ENCODE measurements at places on chromosomes 11 and 22.

DNA sequence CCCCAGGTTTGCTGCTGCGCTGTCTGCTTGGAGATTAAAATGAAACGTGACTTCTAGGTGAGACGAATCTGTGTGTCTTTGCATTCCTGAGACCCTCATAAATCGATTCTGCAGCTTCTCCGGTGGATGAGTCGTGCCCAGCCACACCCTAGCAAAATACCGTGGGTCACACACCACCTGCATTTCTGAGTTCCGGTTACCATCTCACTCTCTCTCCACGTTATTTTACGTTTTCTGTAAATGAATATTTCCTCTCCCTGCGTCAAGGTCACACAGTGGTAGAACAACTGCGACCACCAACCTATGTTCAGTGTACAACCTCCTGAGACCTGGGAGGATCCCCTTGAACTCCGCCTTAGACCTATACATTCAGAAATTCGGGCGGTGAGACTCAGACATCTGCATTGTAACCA lies 1.1 kb downstream of the YWHAH start:
- DNase-seq, result no peak

DNA sequence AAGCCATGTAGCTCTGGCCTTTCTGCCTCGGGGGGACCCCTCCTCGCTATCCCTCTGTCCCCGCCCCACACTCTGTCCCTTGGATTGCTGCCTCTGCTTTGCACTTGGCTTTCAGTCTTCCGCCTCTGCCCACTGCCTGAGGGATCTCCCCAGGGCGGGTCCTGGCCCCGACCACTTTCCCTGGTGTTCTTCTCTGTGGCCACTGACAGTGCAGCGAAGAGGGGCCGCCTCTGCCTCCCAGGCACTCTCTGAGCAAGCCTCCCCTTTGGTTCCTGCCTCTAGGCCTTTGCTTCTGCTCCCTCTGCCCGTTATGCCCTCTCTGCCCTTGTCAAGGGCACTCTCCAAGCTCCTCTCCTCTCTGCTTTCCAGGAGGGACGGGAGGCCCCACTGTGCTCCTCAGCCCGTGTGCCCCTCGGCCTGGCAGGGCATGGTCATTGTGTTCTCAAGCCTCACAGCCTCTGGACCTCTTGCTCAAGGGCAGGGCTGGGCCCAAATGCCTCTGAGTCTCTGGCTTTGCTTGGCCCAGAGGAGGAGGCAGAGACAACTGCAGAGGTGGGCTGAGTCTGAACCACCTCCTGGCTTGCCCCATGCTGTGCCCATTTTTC lies 5.5 kb upstream of the MPPED1 start:
- no peak for DNase-seq

- DNase-seq, result no peak
Observed at GRCh38 chr11:86418917-86419316, 44.2 kb downstream of the CCDC81 start.

- DNase-seq, result no peak
Observed at GRCh38 chr11:10599388-10600175, 31.1 kb upstream of the LYVE1 start.

- peak; percentile 55 for DNase-seq
Observed at GRCh38 chr11:4071914-4072313, 22.7 kb upstream of the RRM1 start.

DNA sequence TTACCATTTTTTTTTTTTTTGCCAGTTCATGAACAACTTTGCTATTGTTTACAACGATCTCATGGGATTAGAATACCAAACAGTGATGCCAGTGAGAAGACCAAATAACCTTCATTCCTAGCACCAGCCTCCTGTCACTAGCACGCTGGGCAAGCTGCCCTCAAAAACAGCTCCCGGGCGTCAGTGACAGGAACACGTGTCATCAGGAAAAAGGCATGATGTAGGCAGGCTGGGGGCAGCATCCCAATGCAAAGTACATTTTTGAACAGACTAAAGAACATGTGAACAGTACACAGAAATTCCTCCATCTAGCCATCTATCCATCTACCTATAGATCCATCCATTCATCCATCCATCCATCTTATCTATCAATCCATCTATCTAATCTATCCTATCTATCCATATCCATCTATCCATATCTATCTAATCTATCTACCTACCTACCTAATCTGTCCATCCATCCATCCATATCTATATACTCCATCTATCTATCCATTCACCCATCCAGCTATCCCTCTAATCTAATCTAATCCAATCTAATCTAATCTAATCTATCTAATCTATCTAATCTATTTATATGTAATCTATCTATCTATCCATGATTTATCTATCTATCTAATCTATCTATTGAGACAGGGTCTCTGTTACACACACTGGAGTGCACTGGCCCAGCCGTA lies 378.5 kb downstream of the SHANK2 start:
- no peak for DNase-seq

DNA sequence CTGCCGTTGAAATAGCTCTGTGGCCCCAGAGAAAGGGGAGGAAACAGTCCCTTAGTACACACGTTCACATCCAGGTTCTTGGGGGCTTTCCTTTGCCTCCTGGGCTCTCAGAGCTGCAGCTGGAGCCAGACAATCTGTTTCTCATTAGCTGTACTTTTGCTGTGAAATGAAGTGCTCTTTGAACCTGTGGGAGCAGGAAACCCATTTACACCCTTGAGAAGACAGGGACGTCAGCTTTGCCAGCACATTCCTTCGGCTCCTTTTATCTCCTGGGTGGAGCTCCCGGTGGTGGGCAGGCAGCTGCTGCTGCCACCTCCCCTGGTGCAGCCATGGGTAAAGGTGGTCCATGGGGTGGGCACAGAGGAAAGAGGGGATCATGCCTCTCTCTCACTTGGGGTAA lies 80.6 kb upstream of the TIMP3 start:
- no peak for DNase-seq

GRCh38 chr11:44988111-44988510 lies 37.4 kb upstream of the TP53I11 start:
- DNase-seq, result no peak

DNA sequence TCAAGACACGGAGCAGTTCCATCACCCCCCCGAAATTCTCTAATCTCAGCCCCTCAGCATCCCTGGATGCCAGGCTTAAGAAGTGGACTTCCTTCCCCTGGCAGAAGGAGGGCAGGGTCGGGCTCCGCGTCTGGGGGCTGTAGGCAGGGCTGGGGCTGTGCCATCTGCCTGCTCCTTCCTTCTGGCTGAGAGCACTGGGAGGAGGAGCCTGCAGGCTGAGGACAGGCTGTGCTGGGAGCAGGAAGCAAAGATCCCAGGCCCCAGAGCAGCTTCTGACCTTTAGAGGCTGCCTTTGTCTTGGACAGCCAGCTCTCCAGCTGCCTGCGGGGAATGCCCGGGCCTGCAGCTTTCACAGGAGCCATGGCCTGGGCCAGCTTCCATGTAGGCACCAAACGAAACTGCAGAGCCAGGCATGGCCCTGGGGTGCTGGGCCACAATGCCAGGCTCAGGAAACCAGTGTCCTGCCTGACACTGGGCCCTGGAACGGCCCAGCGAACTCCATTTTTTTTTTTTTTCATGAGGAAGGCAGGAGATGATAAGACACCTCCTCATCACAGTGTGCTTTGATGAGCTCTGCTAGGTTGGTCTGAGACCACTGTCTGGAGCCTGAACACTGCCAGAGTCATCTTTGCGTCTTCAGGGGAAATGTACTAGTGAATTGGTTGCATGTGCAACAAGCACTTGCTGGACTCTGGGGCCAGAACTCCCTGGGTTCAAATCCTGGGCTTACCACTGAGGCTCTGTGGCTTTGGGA lies 67.9 kb downstream of the MCM5 start:
- DNase-seq, result no peak

DNA sequence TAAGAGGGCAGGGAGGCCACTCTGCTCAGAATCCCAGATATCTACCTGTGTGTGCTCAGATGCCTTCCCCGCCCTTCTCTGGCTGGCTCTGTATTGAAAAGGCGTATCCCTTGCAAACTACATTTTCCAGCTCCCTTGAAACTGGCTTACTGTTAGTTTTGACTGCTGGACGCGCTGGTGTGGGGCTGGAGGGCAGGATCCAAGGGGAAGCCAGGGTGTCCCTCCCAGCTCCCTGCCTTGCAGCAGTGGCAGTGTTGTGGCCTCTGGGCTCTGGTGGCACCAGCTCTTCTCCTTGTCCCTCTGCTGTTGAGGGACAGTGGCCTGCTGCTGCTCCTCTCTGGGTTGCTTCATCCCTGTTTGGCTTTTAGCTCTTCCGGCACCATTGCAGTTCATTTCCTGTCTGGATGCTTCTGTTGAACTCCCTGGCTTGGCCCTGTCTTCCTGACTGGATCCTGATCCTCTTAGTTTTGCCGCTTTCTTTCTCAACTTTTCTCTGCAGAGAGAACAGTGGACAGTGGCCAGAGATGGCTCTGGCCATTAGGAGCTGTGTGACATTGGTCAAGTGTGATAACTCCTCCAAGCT lies 107.1 kb upstream of the PARVA start:
- DNase-seq, result no peak

DNA sequence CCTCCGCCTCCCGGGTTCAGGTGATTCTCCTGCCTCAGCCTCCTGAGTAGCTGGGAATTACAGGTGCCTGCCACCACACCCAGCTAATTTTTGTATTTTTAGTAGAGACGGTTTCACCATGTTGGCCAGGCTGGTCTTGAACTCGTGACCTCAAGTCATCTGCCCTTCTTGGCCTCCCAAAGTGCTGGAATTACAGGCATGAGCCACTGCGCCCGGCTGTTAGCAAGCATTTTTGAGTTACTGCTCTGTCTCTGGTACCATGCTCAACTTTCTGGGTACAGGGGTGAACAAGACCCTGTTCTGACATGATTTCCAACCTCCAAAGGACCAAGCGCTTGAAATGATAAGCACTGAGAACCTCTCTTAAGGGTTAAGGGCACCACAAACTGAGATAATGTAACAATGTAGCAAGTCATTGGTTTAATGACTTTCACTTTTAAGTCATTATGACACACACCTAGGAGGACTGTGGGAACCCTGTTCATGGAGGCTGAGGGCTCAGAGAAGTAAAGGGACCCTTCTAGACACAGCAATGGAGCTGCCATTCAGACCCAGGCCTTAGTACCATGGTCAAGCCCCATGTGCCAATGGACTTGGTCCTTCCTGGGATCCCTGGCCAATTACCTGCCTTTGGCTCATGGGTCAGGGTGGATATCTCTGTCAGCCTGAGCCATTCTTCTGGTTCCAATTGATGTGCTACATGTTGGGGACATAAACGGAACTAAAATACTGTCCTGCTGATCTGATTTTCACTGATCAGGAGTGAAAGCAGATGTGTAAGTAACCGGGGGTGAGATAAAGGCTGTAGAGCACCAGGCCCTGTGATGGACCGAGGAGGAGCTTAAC lies 11.6 kb downstream of the SLC3A2 start:
- no peak for DNase-seq

DNA sequence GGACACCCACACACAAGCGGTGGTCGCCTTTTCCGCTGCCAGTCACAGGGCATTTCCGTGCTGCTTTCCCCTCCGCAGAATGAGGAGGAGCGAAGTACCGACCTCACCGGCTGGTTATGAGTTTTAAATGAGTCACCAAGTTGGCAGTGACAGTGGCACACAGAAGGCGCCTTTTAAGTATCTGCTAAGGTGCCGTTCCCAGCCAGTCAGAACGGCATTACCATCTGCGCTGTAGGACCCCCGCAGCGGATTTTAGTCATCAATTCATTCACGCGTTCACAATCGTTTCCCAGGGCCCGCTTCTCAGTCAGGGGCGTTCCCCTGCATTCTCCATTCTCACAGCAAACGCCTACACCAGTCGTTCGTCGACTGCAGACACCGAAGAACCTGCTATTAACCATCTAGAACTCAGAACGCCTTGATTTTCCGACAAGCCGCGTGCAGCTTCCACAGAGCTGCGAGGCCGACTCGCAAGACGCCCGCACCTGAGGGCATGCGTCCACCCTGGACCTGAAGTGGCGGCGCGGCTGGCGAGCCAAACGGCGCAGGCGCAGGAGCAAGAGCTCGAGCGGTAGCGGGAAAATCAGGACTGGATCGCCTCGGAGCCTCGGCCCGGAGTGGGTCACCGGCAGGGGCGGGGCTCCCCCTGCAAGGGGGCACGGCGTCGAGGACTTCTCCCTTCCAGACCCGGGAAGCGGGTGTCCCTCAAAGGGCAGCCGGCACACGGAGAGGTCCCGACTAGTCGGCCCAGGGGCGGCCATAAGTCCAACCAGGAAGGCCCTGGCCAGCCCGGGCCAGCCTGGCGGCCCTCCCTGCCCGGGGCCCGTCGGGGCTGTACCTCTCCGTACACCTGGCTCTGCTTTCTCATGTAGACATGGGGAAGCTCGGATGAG lies 642 bp downstream of the CYP2R1 start:
- DNase-seq, result peak; percentile 97

DNA sequence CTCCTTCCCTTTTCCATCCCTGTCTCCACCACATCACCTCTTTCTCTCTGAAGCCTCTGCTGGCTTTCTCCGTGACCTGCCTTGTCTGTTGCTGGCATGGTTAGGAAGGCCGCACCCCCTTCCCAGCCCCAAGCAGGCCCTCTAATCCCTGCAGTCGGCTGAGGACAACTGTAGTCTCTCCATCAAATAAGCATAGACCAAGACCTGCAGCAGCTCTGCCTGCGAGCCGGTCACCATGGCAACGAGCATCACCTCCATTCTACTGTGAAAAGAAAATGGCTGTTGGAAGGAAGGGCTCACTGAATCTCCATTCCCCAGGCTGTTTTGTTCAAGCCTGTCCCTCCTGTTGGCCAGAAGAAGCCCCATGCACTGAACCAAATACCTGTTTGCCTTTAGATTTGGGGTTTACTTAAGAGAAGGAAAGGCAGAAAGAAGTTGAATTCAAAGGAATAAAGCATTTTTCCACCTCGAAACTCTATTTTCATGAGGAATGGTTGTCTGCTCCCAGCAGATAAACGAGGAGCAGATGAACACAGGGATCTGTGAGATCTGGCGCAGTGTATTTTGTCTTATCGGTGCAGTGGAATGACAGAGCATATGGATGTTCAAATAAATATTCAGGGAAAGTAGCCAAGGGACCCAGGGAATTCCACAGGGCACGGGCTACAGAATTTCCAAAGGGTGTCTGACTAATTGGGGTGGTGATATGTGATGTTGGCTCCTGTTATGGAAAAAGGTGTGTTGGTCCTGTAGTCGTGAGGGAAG lies 113.1 kb upstream of the TTC12 start:
- peak; percentile 53 for DNase-seq

GRCh38 chr11:126079621-126080124 lies 17.0 kb upstream of the CDON start:
- peak; percentile 40 for DNase-seq

GRCh38 chr11:118003456-118003855 lies 17.3 kb downstream of the IL10RA start:
- DNase-seq, result no peak

GRCh38 chr11:19867064-19867463 lies 154.4 kb downstream of the NAV2 start:
- peak; percentile 27 for DNase-seq

GRCh38 chr11:120554766-120555432 lies 43.4 kb downstream of the GRIK4 start:
- no peak for DNase-seq

GRCh38 chr11:34185926-34186841 lies 80.8 kb downstream of the NAT10 start:
- DNase-seq, result no peak

DNA sequence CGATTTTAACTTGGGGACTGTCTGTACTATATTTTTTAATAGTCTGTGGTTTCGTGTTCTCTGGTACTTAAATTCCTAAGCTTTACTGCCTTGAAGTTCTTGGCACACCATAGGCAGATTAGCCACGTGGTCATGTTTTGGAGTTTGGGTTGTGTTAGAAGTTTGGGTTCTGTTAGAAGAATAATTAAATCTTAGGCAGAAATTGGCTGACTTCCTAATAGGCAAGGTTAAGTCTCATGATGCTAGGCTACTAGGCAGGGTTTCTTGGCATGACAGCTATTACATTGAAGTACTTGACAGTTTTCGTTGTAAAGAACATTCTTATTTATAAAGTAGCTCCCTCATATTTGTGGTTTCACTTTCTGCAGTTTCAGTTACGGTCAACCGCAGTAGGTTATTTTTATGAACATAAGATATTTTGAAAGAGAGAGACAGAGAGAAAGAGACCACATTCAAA lies 30.0 kb upstream of the MMP7 start:
- no peak for DNase-seq
